ENCODE measurements at places on chromosomes 2 and 18. TPM values are rescaled to one million over a fixed set of nuclear protein-coding genes. Genes with fewer than 3 reads are reported as not detected.

DNA sequence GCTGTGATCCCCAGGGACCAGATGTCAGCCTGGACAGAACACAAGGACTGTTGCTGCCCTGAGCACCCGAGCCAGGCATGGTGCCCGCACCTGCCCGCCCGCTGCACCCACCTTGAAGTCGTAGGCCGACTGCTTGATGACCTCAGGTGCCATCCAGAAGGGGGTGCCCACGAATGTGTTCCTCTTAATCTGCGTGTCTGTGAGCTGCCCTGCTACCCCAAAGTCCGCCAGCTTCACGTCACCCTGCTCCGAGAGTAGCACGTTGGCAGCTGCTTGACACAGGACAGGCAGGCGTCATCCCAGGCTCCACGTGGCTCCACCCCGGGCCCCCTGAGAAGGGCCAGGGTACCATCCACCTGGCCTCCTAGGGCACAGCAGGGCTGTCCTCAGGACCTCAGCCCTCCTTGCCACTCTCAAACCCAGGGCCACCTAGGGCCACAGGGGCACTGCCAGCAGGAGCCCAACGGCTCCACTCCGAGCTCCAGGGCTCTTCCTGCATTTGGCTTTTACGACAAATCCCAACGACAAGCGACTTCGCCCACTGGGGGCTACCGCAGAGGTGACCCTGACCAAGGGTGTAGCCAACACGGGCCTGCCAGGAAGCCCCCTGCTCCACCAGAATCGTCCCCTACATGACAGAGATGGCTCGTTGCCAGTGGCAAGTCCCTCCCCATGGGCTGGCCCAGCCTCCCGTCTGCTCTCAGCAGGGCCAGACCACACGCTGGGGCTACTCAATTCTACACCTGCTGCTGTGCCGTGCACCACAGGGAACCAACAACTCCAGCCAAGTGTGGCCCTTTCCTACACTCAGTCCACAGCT is 9.0 kb downstream of the STK25 start:
- DNase-seq, result no peak

DNA sequence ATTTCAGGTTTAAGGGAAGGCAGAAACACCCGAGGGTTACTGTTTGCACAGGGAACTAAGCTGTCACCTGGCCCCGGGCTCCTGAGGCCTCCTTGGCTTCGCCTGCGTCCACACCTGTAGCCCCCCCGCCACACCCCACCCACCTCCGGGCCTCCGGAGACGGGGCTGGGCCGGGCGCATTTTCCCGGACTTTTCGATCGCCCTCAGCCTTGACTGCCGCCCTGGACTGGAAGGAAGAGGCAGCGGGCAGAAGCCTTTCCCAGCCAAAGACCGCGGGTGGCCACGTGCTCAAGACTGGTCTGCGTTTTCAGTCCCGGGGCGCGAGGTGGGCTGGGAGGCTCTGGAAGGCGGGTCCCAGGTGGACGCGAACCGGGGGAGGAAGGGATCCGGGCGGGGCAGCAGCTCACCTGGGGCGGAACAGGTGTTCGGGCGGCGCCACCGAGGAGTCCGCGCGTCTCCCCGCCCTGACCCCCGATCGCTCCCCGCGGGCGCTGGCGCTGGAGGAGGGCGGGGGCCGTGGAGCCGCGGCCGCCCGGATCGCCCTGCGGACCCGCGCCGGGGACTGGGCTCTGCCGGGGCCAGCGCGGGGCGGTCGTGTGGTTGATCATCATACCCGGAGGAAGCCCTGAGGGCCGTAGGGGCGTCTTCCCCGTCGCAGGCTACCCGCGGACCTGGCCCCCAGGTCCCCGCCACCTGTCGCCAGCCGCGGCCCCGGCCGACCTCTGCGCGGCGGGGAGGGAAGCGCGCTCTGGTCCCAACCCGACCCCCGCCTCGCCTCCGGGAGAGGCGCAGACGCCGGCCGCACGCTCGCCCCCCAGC is 3.2 kb downstream of the ID2 start:
- DNase-seq, result peak; percentile 72

- no peak for DNase-seq
These were observed 80.9 kb upstream of the ARHGAP28 start for GRCh38 chr18:6648581-6648980.

GRCh38 chr18:48292229-48292628 is 117.0 kb downstream of the ZBTB7C start:
- DNase-seq, result no peak

GRCh38 chr18:28398471-28398870 is 221.5 kb upstream of the CDH2 start:
- no peak for DNase-seq

DNA sequence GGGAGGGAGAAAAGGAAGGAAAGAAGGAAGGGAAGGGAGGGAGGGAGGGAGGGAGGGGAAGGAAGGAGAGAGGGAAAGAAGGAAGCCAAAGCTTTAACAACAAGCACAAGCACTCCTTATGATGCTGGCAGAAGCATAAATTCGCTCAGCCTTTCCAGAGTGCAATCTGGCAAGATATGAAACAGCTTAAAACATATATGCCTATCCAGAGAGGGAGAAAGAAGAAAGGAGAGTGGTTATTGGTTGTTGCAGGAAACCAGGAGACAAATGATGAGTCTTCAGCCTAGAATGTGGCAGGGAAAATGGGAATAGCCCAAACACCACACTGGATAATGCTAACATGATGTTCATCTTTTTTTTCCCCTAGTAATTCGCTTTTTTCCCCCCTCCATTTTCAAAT is 64.0 kb downstream of the STPG4 start:
- DNase-seq, result no peak

DNA sequence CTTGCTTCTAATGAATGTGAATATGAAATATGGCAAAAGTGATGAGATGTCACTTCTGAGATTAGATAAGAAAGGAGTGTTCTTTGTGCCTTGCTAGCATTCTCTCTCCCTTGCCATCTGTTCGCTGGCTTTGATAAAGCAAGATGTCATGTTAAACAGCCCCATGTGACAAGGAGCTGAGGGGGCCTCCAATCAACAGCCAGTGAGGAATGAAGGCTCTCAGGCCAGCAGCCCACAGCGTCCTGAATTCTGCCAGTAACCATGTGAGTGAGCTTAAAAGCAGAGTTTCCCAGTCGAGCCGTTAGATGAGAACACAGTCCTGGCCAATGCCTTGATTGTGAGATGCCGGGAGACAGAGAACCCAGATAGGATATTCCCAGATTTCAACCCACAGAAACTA is 198.8 kb downstream of the IRS1 start:
- DNase-seq, result no peak

DNA sequence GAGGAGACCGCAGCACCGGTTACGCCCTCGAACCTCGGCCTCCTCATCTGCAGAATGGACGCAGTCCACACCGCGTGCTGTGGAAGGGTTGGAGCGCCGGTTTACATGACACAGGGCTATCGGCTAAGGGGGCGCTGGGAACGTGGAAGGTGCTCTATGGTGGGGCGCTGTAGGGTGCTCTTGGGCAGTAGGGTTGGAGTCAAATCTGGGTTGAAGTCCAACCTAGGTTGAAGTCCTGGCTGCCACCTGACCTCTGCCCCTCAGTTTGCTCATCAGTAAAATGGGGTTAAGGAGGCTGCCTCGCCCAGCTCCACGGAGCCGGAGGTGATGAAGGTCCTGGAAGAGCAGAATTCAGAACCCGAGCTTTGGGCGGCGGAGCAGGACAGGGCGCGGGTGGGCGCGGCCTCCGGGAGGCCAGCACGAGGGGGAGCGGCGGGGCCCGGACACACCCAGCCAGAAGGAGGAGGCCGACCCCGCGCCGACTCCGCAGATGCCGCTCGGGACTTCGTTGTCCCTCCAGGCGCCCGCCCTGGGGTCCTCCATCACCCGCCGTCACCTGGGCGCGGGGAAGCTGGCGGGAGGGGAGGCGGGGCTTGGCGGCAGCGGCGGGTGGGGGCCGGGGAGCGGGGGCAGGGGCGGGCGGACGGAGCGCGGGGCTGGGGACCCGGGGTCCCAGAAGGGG is 558 bp upstream of the GAREM2 start:
- peak; percentile 31 for DNase-seq

- no peak for DNase-seq
These were observed 29.7 kb downstream of the PPIG start for GRCh38 chr2:169613876-169614275.

DNA sequence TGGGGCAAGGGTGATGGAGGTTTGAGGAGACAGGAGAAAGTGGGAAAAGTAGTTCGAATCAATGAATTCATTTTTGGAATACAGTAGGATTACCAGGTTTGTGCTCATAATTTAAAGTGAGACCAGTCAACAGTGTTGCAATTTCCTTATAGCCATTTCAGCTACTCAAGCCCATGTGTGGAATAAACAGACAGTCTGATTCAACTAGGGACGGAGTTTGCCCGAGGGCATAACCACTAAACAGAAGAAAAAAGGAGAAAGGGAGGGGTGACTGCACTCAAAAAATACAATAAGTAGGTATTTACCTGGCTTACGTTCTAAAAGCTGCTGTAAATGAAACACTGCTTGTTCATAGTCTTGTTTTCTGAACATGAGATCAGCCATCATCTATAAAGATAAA is 55.2 kb downstream of the TTC21B start:
- DNase-seq, result peak; percentile 27

DNA sequence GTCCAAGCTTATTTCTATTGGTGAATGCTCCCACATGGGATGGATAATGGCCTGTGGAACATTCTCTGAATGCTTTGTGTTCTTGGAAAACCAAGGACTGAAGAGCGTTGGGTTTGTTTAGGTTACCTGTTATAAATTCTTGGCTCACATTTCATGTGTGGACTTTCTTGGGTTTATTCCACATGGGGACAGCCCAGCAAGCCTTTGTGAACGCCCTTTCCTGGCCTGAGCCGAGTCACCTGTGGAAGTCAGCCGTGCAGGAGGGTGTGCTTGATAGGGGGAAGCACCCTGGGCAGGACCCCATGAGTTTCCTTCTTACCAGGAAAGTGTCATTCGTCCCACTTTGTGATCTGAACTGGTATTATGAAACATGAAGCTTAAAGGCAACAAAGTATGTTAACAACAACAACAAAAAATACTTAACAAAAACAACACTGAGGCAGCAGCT is 4.1 kb downstream of the RAB31 start:
- DNase-seq, result no peak

DNA sequence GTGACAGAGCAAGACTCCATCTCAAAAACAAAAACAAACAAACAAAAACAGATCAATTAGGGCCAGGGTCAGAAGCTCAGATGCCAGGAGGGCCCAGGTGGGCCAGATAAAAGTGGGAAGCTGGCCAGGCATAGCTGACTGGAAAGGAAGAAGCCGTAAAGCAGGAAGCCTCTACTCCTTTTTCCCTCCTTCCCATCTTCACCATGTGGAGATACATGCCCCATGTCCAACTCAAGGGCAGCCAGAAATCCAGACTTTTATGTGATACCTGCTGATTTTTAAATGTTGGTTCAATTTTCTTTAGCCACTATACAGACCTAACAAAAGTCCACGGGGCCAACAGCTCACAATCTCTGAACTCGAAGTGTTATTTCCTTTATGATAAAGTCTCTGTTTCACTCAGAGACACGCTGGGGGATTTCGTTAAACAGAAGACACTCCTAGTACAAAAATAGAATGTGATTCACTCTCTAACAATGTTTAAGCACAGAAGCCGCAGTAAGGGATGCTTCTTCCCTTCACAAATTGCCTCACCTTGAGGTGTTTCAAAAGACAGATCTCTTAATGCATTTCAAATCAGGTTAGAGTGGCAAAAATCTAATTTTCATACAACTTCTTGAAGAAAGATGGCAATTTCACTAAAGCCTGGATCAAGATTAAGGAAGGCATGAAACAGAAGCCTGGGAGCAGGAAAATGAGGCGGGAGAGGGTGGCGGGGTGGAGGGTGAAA is 14.0 kb downstream of the TMEM247 start:
- no peak for DNase-seq

DNA sequence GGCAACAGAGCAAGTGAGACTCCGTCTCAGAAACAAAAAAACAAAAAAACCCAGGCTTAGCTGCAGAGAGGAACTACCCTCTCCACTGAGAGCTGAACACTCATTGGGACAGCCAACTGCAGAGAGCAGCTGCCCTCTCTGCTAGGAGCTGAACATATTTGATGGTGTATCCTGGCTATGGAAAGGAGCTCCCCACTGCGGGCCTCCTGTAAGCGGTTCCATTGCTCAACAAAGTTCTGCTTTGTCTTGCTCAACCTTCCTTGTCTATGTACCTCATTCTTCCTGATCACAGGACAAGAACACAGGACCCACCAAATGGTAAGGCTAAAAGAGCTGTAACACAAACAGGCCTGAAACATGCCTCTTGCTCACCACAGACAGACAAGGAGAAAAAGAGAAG is 246.3 kb upstream of the LRRTM4 start:
- DNase-seq, result no peak

- no peak for DNase-seq
These were observed 33.8 kb upstream of the ACYP2 start for GRCh38 chr2:54081574-54081973.

The LYG2 gene
- total RNA-seq, result not detected

The RNF125 gene
- total RNA-seq, result 4.5 TPM

The ARHGEF33 gene
- 1.9 TPM for total RNA-seq

The CPLX4 gene
- total RNA-seq, result not detected

The TUBA4B gene
- not detected for total RNA-seq

The RAX gene
- not detected for total RNA-seq

The C2orf15 gene
- total RNA-seq, result 2.6 TPM

Measured in breast epithelium (tissue), 4 donors.